SW 1271 (cell line): ENCODE measurements at places on chromosomes 5 and 9.

- DNase-seq = no peak
Observed at GRCh38 chr5:1405121-1405520, 40.1 kb downstream of the SLC6A3 start.

DNA sequence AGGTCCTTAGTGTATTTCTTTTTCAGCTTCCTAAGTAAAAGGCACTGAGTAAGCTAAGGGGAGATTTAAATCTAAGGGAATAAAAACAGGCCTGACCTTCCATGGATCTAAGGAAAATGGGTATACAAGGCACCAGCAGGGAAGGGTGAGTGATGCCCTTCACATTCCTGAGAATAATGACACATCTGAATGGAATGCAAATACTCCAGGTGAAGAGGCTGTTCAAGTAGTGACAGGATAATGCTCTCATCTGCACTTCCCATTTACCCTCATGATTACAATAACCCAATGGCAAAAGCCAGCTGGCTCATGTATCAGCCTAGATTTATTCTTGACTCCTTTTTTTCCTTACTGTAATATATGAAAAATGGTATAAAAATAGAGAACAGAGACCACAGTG, 216.2 kb upstream of the ACTBL2 start:
- DNase-seq = peak; percentile 87

DNA sequence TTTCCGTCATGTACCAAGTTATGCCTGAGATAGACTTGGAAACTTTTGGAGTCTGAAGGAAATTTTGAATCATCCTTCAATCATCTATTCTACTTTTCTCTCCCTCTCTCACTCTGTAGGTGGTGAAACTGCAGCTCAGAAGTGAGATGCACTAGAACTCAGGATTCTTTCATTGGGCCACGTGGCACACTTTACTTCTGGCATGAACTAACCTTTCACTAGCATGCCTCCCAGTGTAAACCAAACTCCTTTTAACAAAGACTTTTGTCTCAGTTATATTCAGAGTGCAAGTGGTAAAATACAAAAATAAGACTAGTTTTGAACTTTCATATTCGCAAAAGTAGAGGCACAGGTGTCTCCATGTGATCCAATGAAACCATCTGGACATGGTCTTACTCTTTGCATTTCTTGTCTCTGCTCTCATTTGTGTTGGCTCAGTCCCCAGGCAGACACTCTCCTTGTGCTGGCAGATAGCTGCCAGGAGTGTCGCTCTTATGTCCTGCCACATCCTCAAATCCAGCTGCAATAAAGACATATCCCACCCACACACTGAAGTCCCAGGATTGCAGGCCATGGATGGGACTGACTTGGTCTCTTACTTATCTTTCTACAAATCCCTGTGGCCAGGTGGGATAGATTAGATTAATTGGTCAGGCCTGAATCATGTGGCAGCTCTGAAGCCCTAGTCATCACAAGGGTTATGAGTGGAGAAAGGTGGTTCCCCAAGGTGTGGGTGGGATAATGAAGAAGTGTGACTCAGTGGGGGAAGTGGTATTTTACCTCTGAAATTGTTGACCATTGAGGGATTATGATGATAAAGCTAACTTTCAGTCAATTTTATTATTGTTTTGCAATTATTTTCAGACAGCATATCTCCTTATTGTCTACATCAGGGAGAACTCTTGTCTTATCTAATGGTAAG, 267.5 kb downstream of the GABRB2 start:
- DNase-seq = no peak

- DNase-seq = no peak
Observed at GRCh38 chr5:981456-981855, 27.1 kb upstream of the NKD2 start.

DNA sequence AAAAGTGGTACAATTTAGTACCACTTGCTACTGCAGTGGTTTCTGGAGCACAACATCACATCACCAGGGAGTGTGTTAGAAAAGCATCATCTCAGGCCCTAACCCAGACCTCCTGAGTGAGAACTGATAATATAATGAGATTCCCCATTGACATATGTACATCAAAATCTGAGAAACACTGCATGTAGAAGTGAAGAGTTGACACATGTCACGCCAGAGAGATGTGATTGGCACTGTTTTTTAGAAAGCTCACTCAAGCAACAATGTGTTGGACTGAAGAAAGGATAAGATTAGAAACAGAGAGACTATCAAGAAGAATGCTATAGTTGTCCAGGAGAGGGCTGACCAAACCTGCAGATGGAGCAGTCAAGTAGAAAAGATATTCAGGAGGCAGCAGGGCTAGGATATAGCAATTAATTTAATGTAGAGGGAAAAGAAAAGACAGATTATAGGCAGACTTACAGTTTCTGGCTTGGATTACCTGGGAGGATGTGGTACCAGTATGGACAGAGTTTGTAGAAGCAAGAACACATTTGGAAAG, 324.4 kb upstream of the ADAMTSL1 start:
- no peak for DNase-seq

GRCh38 chr9:114249424-114250234, 73.3 kb upstream of the ORM1 start:
- no peak for DNase-seq

- DNase-seq = no peak
Observed at GRCh38 chr5:141881886-141882285, 3.7 kb upstream of the PCDH1 start.

DNA sequence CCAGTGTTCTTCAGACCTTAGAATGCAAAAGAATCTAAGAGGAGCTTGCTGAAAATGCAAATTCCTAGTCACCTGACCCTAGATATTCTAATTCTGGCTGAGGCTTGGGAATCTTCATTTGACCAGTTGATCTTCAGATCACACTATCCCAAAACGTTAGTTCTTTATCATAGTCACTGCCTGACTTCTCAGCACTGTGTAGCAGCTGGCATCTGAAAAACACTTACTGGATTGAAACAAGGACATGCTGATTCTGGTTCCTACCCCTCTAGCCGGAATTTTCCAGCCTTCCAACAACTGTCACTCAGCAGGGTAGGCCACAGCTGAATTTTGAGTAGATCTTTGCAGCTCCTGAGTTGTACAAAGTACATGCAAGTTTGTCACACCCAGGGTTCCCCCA, 72.2 kb downstream of the EBF1 start:
- DNase-seq = no peak

- no peak for DNase-seq
Observed at GRCh38 chr5:92455011-92455410, 1071.9 kb upstream of the ARRDC3 start.

DNA sequence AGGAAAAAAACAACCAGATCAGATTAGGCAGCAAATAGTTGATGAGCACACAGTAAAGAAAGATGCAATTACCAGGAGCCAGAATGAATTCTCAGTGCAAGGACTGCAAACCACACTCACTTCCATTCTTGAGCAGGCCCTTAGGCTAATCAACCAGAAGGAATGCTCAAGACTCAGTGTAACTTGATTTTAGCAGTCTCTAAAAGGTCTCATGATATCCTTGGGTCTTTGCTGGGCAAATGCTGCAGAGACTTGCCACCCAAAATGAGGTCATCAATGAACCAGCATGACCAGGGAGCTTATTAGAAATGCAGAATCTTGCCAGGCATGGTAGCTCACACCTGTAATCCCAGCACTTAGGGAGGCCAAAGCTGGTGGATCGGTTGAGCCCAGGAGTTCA, 20.1 kb upstream of the TMEM245 start:
- DNase-seq = no peak

- no peak for DNase-seq
Observed at GRCh38 chr5:32283539-32284377, 29.0 kb downstream of the MTMR12 start.

- DNase-seq = no peak
Observed at GRCh38 chr5:163105456-163105855, 331.9 kb upstream of the CCNG1 start.

GRCh38 chr9:133986061-133986460, 6.1 kb downstream of the VAV2 start:
- no peak for DNase-seq

DNA sequence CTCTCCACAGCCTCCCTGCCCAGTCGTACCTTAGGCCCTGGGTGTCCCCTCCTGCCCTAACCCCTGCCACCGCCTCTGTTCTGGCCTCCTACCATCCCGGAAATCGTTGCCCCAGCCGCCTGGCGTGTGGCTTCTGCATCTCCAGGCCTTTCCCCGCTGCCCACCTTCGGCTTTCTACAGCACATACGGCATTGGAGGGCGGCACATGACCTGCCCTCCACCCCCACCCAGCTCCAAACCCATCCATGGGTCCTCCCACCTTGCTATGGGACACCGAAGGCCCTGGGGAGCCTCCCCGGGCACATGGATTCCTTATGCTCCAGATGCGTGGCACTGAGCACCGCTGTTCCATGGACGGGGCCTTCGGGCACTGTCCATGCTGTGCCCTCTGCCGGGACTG, 32.0 kb downstream of the FGF18 start:
- DNase-seq = no peak

GRCh38 chr5:68115584-68115983, 100.0 kb upstream of the PIK3R1 start:
- DNase-seq = no peak

DNA sequence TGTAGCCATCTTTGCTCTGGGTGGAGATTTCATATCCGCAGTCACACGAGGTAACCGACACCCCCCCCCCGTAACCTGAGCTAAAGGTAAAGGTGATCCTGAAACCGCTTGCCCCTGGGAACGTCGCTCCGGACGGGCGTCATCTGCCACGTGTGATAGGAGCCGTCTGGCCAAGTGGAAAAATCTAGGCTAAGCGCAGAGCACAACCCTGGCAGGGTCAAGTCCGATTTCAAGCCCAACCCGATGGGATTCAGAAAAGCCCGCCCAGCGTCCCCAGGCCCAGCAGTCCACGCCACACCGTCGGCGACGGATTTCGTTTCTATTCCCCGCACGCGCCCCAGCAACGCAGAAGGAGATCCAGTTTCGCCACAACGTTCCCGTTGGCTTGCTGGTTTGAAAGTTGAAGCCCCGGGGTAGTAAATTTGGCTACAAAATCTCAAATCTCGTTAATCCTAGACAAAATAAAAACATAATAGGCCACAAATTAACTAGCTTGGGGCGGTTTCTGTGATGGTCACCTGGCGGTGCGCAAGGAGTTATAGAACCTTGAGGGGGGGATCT, 32.4 kb upstream of the NFIB start:
- DNase-seq = no peak

- no peak for DNase-seq
Observed at GRCh38 chr5:31730139-31730538, 91.2 kb downstream of the PDZD2 start.

DNA sequence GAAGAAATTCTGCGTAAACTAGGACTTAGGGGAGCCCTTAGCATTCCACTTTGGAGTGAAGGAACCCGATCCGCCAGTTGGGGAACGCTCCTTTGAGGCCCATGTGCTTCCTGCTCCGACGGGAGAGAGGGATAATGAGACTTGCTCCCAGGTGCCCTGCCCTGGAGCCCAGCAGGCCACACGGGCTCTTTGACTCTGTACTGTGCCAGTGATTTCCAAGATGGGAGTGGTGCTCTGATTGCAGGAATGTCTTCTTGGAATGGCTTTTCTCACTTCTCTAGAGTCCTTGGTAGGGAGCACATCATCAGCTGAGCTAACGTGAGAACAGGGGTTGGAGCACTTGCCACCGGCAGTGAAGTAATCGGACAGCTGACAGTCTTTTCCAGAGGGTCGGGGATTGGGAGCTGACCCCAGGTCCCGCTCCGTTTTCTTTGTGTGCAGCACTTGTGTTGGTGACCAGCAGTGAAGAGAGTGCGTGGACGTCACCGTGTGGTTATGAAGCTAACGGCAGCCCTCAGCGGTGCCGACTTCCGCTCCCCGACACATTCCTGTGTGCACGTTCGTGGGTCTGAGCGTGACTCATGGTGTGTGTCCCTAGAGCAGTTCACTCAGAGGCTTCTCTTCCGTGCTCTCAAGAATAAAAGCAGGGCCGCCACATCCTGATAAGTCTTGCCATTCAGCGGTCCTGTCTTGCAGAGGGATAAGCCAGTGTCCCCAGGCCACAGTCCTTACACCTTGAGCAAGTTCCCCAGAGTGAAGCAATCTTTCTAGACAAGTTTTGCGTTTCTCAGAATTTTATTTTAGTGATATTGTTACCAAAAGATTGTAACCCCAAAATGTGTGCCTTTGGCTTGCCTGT, 25.6 kb downstream of the ABL1 start:
- DNase-seq = peak; percentile 96

- DNase-seq = no peak
Observed at GRCh38 chr5:45042283-45042682, 233.5 kb downstream of the MRPS30 start.

DNA sequence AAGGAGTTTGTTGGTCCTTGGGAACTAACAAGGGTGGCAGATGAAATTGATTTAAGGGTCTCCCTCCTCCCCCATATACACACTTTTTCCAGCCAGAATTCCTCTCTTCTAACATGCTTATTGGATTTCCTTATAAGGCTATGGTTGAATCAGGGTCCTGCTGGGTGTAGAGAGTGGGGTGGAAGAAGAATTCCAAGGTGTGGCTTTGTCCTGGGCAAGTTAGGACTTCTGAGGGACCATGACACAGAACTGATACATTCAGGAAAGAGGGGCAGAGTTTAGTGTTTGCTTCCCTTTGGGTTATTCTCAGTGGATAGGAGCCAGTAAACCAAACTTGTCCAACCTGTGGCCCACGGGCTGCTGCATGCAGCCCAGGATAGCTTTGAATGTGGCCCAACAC, 116.5 kb downstream of the SNX18 start:
- DNase-seq = no peak

DNA sequence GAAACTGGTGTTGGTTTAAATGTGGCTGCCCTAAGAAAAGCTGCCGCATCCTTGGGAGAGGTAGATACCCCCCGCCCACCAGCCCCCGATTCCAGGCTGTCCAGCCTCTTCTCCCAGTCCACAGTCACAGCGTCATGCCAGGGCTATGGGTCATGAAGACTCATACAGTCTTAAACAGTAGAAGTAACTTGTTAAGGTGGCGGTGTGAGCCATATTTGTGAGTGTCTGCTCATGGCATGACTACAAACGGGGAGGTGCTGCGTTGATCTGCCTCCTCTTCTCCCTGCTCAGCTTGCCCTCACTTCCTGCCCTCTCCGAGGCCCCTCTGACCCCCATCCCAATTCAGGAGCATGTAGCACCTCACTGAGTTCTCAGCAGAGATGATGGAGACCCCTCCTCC, 20.8 kb downstream of the FGD3 start:
- DNase-seq = no peak

GRCh38 chr9:28155671-28156070, 582.4 kb upstream of the C9orf72 start:
- no peak for DNase-seq

- DNase-seq = no peak
Observed at GRCh38 chr5:41416336-41416735, 94.1 kb downstream of the PLCXD3 start.

DNA sequence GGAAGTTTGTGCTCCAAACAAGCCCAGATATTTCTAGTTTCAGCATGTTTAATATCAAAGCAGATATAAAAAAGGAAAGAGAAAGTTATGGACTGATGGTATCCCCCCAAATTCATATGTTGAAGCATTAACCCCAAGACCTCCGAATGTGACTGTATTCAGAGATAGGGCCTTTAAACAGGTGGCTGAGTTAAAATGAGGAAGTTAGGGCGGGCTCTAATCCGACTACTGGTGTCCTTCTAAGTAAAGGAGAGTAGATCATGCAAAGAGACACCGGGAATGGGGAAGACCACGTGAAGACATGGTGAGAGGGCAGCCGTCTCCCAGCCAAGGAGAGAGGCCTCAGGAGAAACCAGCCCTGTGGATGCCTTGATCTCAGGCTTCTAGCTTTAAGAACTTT, 324.1 kb upstream of the KIF2A start:
- no peak for DNase-seq

- no peak for DNase-seq
Observed at GRCh38 chr5:103224118-103224893, 34.3 kb upstream of the MACIR start.
